ENCODE measurements at places on chromosomes 6 and 20.

DNA sequence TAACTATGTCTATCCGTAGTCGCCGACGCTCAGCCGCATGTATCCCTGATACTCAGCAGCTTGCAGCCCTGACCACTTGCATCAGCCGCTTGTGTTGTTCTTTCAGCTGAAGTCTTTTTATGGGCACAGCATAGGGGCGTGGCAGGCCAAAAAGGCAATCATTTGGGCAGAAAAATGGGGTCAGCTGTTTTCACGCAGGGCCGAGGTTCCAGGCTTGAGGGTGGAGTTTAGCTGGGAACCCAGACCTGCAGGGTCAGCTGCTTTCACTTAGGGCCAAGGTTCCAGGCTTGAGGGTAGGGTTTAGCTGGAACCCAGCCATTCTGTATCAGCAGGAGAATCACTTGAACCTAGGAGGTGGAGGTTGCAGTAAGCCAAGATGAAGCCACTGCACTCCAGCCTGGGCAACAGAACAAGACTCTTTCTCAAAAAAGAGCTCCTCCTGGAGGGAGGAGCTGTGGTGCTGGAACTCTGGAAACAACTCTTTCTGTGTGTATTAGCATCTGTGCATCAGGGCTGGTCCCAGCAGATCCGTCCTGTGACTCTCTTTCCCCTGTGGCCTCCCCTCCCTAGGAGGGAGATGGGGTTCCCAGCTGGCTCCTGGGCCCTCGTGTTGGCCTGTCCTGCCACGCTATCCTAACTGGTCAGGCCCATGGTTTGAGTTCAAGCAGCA lies 56.9 kb upstream of the PRND start:
- DNase-seq: no peak

GRCh38 chr6:135994857-135995544 lies 143.5 kb downstream of the PDE7B start:
- DNase-seq: peak; percentile 28

- DNase-seq: no peak
These were observed 54.2 kb downstream of the ZNF831 start for GRCh38 chr20:59217794-59218280.

GRCh38 chr6:136717716-136717990 lies 74.6 kb downstream of the MAP3K5 start:
- DNase-seq: no peak

- DNase-seq: no peak
These were observed 4.7 kb upstream of the CST5 start for GRCh38 chr20:23884136-23884770.

GRCh38 chr6:13709689-13710551 lies 1.7 kb downstream of the RANBP9 start:
- DNase-seq: no peak

DNA sequence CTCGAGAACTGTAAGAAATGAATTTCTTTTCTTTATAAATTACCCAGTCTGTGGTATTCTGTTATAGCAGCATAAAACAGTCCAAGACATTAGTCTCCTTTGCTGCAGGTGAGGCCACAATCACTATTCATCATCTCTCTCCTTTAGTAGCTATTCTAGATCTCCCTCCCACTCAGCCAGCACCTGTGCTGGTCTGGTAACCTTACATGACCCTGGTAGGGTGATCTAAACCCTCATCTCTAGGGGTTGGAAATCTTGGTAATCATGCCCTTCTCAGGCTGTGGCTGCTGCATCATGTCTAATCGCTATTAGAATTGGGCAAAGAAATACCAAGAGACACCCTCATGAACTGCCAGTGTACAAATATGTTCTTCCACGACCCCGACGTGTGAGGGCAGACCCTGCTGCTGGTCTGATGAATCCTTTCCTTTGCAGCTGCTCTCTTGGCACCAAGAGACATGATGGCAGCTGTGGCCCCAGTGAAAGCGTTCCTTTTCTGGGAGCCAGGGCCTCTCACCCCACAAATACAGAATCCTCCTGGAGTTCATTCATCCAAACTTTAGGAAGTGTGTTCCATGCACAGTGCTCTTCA lies 23.0 kb upstream of the IGF2R start:
- DNase-seq: no peak

DNA sequence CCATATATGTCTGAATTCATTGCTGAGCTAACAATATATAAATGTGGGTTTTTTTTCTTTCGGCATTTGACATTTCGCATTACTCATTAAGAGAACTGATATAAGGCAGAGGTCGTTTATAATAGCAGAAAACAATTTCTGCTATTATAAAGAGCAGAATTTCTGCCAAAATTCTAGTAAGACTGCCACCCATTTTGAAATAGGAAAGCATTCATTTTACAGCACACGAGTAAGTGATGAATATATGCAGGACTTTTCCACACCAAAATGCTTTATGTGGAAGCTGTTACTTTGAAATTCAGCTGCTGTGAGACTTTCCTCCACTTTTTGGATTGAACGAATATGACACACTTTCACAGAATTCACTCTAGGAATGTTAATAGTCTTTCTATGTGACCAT lies 610.9 kb upstream of the MAN1A1 start:
- no peak for DNase-seq

DNA sequence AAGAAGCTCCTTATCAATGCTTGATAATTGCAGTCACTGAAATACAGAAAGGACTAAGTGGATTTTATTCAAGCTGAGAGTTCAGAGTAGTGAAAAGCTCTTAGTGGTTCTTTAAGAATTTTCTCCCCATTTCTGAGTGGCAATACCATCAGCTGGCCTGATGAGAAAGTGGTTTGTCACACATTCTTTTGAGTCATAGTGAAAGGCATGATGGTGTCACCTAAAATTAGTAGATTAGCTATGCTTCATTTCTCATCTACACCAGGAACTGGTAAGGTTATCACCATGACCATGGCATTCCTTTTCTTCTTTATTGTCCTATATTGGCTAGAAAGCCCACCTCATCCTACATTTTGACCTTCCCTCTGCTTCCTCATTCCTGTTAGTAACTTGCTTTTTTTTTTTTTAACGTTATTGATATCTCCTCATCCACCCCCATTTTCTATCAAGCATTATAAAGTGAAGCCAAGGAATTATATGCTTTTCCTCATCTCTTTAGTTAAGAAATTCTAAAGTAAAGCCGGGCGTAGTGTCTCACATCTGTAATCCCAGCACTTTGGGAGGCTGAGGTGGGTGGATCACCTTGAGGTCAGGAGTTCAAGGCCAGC lies 67.4 kb upstream of the LOC128125822 start:
- no peak for DNase-seq
